Activated T-helper 1 cell treated with anti-CD3 and anti-CD28 coated beads, Interleukin-2, amount 50 U/mL, for 16 hours (primary cell): ENCODE measurements at places on chromosomes 2 and 18.

GRCh38 chr18:63175264-63175663 is 144.3 kb downstream of the BCL2 start:
- DNase-seq, result no peak

DNA sequence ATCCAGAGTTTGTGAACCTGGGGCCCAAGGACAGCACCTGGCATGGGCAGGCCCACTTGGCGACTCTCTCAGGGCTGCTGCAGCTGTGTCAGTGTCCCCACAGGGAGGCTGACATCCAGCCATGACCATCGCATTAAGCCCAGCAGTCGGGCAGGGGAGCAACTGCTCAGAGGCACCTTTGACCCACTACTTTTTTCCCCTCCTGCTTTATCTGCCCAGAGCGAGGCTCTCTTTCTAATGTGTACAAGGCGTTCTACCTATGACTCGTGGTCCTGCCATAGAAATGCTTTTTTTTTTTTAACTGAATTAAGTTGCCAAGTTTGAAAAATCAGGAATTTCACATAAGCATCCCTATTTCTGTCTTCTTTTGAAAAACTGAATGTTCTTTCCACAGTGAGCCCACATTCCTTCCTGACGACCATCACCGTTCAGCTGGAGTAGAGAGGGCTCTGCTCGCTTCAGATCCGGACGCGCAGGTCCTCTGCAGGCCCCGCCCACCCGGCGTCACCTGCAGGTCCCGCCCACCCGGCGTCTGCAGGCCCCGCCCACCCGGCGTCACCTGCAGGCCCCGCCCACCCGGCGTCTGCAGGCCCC is 403 bp upstream of the CLUL1 start:
- DNase-seq, result no peak

DNA sequence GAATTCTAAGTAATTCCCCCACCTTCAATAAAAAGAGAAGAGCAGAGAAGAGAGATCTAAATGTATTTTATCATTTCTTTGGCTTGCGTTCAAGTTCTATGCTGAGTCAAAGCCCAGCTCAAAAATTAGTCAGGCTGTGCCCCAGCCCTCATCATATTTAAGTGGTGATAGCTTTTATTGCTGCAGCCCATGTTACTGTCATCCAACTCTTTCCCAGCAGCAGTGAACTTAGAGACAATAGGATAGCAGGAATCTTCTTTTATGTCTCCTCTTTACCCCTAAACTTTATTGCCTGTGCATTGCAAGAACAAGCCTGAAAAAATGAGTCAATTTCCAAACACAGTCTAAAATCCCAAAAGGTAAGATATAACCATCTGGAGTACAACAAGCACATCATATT is 1599.3 kb upstream of the PIK3C3 start:
- no peak for DNase-seq

DNA sequence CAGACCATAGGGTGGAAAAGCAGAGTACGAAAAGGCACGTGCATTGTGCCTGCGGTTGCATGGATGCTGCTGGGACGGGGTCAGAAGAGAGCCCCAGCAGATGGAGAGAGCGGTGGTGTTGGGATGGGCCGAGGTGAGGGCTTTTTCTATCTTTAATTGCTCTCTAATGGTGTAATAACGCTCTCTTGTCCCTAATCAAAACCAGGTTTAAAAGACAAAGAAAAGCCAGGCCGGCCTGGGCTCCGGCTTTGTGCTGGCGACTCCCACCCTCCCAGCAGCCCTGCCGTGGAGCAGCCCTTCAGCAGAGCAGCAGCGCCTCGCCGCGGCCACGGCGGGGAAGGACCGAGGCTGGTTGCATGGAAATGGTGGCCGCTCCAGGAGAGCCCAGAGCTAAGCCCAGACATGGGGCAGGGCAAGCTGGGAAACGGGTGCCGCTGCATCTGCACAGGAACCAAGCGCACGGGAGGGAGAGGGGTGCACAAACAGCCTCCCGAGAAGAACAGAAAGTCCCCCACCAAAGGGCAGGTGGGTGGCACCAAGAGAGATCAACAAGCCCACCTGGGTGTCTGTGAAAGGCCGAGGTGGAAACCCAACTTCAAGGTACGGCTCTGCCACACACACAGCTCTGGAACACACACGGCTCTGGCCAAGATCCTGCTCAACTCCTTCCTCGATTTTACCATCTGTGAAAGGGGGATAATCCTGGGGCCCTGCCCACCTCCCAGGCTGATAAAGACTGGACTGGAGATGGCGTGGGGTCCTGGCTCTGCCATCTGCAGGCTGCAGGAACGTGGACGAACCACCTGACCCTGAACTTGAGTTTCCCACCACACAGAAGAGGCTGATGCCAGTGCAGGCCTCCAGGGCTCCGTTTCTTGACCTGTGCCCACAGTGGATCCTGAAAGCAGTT is 15.0 kb downstream of the HS1BP3 start:
- no peak for DNase-seq

DNA sequence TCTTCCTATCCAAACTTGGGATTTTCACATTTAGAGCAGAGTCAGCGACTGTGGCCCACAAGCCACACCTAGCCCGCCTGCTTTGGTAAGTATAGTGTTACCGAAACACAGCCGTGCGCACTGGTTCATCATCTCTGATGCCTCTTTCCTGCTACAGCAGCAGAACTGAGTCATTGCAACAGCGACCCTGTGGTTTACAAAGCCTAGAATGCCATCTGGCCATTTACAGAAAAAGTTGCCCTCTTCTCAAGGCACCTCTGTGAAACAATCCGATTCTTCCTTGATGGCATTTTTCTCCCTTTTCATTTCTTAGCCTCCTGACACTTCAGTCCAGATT is 10.7 kb upstream of the IAH1 start:
- DNase-seq, result no peak

DNA sequence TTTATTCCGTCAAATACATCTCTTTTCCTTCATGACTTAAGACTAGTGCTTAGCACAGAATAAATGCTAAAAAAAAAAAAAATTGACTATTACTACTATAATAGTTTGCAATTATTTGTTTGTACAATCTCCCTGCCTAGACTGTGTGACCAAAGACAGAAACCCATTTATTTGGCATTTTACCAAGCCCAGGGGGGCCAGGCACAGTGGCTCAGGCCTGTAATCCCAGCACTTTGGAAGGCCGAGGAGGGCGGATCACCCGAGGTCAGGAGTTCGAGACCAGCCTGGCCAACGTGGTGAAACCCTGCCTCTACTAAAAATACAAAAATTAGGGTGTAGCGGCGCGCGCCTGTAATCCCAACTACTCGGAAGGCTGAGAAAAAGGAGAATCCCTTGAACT is 1.4 kb downstream of the ASB3 start:
- no peak for DNase-seq

- no peak for DNase-seq
These were observed 32.6 kb downstream of the MTA3 start for GRCh38 chr2:42601076-42601475.
